Activated CD4-positive, alpha-beta T cell treated with anti-CD3 and anti-CD28 coated beads for 36 hours (primary cell): ENCODE measurements at places on chromosomes 6 and 20.

DNA sequence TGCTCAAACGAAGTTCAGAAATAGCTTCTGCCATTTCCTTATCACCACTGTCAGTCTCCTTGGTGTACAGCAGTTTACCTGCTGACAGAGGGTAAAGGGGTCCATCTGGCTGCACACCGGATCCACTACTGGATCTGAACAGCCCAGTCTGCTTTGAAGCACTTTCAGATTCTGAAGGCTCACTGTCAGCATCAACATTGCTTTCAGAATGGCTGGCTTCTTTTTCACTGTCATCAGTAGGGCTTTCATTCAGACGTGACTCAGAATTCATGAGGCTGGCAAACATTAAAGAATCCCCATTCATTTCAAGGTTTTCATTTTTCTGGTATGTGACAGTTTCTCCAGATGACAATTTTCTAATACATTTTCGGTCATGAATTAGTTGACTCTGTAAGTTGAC is 21.0 kb upstream of the PNISR start:
- no peak for DNase-seq

DNA sequence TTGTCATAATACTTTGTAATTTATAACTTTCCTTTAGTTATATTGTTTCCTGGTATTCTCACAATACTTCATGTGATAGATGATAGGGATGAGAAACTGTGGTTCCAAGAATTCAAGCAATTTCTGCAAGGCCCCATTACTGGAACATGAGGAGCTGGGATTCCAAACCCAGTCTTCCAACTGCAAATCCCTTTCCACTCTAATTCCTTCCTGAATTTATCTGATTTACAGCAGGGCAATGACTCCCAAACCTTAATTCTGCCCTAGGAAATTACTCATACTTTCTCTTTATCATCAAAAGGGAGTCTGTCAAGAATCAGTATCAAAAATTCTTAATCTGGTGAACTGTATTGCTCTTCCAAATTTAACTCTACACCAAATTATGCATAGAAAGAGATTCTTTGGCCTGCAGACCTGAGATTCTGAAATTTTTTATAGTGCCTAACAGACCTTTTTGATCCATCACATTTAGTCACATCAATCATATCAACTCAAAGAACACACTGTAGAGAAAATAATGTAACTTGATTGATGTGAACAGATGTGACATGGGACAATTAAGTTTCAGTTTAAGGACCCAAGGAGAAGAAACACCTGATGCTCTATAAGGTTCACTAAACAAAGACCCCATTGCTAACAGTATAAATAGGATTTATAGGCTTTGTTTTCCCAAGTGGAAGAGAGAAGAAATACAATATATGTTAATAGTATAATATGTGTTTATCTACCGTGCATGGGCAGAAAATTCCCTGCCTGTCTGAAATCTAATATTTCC is 41.5 kb upstream of the GJA1 start:
- DNase-seq = no peak

- DNase-seq = no peak
Observed at GRCh38 chr6:1858196-1858595, 248.5 kb downstream of the FOXC1 start.

GRCh38 chr6:137352859-137353258 is 133.7 kb upstream of the IFNGR1 start:
- DNase-seq = no peak

DNA sequence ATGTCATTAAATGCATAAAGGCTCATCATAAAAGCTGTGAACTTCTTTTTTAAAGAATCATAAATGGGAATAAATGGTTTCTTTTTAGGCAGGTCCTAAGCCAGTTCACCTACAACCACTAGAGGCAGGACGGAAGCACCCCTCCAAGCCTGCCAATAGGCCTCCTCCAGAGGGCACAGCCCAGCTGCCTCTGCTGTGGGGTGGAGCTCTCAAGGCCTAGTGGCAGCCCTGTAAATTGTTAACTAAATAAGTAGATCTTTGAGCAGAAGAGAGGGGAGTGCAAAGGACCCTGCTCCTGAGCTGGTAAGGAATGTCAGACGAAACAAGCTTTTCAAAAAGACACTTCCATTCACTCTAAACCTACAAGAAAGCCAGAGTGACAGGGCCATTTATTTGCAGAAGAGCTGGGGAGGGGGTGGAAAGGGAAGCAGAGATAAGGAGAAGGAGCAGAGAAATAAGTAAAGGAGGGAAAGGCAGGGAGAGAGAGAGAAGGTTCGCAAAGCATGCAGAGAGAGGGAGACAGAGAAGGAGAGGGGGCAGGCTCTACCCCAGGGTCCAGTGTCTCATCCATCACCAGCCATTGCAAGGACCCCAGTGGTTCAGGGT is 18.0 kb upstream of the MAFB start:
- DNase-seq = peak; percentile 15

GRCh38 chr6:29619578-29620160 is 13.3 kb downstream of the GABBR1 start:
- no peak for DNase-seq

- DNase-seq = no peak
Observed at GRCh38 chr6:93474733-93475179, 55.4 kb upstream of the EPHA7 start.

GRCh38 chr6:132768051-132768517 is 10.4 kb upstream of the VNN2 start:
- peak; percentile 54 for DNase-seq

DNA sequence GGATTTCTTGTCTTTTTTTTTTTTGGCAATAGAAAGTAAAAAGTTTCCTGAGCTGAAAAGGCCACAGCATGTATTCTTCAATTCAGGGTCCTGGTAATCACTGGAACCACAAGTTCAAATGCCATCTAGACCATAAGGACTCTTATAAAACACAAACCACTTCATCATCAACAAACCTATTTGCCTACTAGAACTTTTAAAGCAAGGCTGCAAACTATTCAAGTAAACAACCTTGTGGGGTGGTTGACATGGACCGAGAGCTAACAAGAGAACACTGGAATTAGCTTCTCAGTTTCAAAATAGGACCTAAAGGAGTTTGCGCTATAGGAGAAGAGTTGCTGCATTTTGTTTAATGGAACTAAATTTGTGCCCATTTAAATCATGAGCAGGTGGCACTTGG is 215.9 kb downstream of the ATXN1 start:
- DNase-seq = no peak

DNA sequence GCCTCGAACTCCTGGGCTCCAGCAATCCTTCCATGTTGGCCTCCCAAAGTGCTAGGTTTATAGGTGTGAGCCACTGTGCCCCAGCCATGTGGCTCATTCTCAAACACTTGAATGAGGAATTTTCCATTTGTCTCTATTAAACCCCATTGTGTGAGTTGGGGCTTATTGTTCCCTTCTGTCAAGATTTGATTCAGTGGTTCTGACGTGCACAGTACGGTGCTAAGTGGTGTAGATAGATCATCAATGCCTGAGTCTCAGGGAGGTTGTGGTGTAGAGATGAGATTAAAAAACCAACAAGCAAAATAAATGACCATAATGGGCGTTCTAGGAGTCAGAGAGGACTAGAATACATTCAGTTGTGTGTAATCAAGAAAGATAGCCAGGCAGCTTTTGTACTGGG is 335.6 kb downstream of the PRL start:
- no peak for DNase-seq

- no peak for DNase-seq
Observed at GRCh38 chr20:63549679-63550282, 2.2 kb upstream of the SRMS start.

GRCh38 chr6:139500977-139501376 is 126.5 kb upstream of the CITED2 start:
- no peak for DNase-seq

GRCh38 chr6:121857551-121857950 is 422.1 kb downstream of the GJA1 start:
- no peak for DNase-seq

DNA sequence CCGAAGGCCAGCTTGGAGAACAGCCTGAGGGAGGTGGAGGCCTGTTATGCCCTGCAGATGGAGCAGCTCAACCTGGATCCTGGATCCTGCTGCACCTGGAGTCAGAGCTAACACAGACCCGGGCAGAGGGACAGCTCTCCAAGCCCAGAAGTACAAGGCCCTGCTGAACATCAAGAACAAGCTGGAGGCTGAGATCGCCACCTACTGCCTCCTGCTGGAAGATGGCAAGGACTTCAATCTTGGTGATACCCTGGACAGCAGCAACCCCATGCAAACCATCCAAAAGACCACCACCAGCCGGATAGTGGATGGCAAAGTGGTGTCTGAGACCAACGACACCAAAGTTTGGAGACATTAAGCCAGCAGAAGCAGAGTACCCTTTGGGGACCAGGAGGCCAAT is 223.5 kb upstream of the ID4 start:
- DNase-seq = no peak

GRCh38 chr6:131398176-131398575 is 174.8 kb upstream of the ARG1 start:
- DNase-seq = no peak

GRCh38 chr6:155024391-155025027 is 29.4 kb downstream of the TIAM2 start:
- DNase-seq = no peak

DNA sequence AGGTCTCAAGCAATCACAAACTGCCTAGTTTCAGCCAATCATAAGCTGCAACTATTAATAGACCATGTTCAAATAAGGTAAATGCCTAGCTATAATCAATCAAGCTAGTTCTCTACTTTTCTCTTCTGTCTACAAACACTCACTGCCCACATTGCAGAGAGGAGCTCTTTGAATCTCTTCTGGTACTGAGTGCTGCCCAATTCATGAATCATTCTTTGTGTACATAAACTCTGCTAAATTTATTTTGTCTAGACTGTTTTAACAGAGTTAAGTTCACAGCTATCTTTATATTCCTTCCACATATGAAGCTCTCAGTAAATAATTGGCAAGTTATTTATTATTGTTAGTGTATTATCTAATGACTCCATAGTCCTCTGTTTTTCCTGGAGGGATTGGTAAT is 411.0 kb downstream of the EPHA7 start:
- no peak for DNase-seq

DNA sequence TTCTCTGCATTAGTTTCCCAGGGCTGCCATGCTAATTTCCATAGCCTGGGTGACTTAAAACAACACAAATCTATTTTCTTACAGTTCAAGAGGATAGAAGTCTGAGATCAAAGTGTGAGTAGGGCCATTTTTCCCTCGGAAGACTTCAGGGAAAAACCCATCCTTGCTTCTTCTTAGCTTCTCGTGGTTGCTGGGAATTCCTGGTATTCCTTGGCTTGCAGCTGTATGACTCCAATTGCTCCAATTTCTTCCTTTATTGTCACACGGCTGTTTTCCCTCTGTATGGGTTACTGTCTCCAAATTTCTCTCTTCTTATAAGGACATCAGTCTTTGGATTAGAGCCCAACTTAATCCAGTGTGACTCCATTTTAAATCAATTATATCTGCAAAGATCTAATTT is 128.4 kb upstream of the JAG1 start:
- no peak for DNase-seq

DNA sequence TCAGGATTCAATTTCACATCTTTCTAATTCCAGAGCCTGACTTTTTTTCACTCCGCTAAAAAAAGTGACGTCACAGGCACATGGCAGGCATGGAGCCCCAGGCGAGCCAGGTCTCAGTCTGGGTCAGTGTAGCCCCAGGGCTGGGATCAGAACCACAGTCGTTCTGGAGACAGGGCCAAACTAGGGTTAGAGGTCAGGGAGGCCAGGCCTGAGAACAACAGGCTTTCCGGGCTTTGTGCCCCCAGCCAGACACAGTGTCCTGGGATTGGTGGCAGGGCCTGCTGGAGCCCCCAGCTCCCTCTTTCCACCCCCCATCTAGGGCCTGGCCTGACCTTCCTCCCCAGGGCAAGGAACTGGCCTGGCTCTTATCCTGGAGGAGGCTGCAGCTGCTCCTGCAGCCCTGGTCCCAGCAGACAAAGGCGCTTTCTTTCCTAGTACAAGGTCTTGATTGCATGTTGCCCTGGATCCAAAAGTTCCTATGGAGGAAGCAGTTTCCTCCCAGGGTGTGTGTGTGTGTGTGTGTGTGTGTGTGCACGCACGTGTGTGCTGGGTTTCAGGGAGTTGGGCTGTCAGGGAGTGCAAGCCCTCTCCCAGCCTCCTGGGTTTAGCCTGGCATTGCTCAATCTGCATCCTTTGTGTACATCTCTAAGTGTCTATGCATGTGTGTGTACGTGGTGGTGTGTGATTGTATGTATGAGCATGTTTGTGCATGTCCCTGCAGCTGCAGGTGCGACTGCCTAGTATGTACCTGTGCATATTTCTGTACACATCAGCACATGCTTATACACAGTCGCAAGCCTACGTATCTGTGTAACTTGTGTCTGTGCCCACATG is 26.5 kb upstream of the EMILIN3 start:
- DNase-seq = no peak

DNA sequence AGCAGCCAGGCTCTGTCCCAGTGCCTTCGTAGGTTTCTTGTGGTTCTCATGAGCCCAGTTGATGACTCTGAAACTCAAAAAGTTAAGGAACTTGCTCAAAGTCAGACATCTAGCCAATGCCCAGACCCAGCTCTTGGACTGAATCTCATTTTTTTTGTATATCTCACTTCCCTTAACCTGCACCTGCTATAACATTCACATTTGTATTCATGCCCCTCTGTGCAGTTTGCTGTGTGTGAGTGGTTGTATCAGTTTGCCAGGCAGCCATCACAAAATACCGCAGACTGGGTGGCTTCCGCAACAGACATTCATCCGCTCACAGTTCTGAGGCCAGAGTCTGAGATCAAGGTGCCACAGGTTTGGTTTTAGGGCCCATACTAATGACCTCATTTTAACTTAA is 49.9 kb downstream of the IPCEF1 start:
- DNase-seq = no peak

GRCh38 chr6:106103728-106104109 is 17.6 kb downstream of the PRDM1 start:
- peak; percentile 65 for DNase-seq

GRCh38 chr20:23037017-23037481 is 1.9 kb downstream of the SSTR4 start:
- no peak for DNase-seq

DNA sequence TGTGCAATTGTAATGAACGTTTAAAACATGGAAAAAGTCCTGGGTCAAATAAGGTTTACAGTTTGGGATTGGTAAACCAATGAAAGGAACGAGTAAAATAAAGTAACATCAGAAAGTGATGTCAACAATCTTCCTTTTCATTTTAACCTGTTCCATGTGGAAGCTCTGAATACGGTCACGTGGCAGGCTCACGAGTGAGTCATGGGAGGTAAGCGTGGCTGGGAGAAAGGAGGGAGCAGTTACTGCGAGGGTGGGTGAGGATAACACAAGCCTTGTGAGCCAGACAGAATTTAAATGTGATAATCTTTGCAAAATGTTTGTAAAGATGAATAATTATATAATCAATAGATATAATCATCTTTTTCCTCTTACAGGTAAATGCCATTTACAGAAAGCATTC is 171.3 kb upstream of the HDAC2 start:
- DNase-seq = no peak

DNA sequence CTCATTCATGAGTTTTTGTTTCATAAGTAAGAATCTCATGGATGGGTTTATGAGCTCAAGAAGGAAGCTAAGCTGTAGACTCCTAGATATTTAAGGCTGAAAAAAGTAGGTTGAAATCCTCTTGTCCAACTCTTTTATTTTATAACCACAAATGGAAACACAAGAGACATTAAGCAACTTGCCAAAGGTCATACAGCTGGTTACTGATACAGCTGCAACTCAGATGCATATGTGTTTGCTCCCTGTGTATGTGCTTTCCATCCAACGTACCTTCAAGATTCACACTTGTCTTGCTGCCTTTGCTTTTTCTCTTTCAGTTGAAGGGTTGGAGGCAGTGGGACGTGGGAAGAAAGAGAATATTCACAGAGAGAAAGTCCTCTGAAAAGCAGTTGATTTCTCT is 153.5 kb upstream of the STMND1 start:
- DNase-seq = no peak

- DNase-seq = no peak
Observed at GRCh38 chr20:19807946-19808330, 49.9 kb downstream of the RIN2 start.

GRCh38 chr6:83097204-83097603 is 29.7 kb downstream of the DOP1A start:
- DNase-seq = no peak
